ENCODE measurements at places on chromosomes 3 and 15.

DNA sequence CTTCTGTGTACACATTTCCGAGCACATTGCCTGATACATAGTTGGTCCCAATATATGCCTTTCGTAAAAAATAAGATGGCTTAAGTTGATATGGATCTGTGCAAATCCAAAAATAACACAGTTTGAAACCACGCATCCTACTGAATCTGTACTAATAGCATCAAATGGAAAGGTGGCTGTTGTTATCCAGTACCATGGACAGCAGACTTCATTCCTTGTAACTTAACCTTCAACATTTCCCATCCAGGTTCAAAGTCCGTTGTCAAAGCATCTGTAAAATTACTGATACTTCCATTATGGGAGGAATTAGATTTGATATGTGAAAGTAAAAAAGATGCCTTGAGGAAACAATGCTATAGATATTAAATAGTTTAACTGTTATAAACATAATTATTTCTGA is 65.5 kb upstream of the C3orf49 start:
- DNase-seq: no peak

- no peak for DNase-seq
Measured at GRCh38 chr3:38843898-38844297, 27.9 kb upstream of the SCN10A start.

- DNase-seq: no peak
Measured at GRCh38 chr15:45785897-45786296, 151.1 kb downstream of the SQOR start.

DNA sequence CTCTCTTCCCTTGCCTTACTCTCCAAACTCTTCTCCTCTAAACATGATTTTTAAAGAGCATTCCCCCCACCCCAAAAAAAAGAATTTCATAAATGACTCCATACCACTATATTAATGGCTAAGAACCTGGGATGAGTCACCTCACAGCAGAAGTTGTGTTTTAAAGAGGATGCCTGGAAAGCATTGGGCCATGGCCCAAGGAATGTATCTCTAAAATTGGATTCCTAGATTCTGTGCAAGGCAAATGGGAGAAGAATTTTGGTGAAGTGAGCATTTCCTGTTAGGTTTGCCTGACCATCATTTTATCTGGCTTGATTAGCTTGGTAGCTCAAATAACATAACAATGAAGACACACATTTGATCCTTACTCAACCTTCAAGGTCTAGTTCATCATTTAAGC is 251.4 kb downstream of the NR1D2 start:
- DNase-seq: no peak

- no peak for DNase-seq
Measured at GRCh38 chr3:27914199-27914598, 192.1 kb upstream of the EOMES start.

GRCh38 chr15:71659730-71660067 is 150.7 kb upstream of the NR2E3 start:
- DNase-seq: no peak

DNA sequence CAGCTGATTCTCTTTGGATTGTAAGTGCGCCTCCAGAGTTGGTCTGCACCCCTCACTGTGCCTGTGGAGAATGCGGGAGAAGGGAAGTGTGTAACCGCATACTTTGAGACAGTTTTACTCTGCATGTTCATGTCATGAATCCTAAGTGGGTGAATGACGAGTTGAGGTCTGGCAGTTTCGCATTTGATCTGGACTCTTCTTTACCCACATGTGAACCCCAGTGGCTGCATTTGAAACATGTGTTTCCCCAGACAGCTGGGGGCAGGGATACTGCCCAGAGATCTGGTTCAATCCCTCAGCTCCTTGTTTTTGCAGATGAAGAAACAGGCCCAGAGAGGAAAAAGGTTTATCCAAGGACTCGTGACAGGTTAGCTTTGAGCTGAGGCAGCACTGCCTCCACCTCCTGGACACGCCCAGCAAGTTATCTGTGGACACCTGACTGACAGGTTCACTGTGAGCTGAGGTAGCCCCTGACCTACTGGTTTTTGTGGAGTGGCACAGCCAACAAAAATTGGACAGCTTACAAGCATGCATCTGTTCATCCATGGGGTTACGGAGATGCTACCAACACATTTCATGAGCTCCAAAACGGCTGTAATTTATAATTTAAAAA is 207.3 kb downstream of the XXYLT1 start:
- DNase-seq: no peak

- DNase-seq: no peak
Measured at GRCh38 chr3:4421121-4421520, 45.9 kb downstream of the SUMF1 start.

DNA sequence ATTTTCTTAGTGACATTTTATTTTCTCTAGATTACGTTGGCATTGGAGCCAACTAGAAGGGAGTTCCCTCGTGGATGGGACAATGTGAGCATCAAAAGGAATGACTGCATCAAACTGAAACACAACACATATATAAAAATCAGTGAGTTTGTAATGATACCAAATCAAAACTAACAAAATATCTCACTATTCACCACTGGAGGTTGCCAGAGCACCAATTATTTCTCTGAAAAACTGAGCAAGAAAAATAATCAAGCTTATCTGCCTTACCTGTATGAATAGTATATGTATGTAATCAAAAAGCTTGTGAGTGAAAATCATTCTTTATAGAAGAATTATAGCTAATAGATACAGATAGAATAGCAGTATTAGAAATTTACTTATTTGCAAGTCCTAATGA is 46.8 kb upstream of the OTOL1 start:
- no peak for DNase-seq

GRCh38 chr15:41790756-41791546 is 16.7 kb downstream of the MAPKBP1 start:
- no peak for DNase-seq

DNA sequence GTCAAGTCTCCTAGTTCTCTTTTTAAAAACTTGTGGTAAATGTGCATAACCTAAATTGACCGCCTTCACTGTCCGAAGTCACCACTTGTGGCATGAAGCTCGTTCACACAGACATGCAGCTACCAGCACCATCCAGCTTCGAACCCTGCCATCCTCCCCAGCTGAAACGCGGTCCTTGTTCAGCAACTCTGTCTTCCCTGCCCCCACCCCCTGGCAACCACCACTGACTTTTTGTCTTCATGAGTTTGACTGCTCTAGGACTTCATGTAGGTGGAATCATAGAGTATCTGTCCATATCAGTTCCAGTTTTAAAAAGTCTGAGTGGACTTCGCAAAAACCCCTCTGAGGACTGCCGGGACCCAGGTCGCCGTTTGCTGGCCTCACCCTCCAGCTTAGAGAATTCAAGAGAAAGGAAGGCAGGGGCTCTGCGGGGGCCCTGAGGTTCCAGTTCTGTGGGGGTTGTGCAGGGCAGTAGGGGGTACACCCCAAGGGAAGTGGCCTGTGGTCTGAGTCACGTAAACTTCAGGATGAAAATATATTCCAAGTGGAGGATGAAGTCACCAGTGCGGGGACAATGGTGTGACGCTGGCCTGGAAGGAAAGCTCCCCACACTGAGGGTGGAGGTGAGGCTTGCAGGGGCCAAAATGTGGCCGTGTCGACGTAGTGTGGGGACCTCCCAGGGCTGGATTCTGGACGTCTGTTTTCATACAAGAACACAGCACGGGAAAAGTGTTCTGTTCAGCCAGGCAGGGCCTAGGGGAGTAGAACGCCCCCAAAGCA is 67.6 kb downstream of the ABTB1 start:
- DNase-seq: no peak

- peak; percentile 85 for DNase-seq
Measured at GRCh38 chr3:125072749-125073389, 17.1 kb upstream of the HEG1 start.

- DNase-seq: no peak
Measured at GRCh38 chr3:127253491-127253890, 34.4 kb downstream of the PRR20G start.

GRCh38 chr3:128372281-128372680 is 94.4 kb downstream of the DNAJB8 start:
- no peak for DNase-seq

GRCh38 chr15:69704229-69704628 is 251.6 kb downstream of the RPLP1 start:
- DNase-seq: no peak

DNA sequence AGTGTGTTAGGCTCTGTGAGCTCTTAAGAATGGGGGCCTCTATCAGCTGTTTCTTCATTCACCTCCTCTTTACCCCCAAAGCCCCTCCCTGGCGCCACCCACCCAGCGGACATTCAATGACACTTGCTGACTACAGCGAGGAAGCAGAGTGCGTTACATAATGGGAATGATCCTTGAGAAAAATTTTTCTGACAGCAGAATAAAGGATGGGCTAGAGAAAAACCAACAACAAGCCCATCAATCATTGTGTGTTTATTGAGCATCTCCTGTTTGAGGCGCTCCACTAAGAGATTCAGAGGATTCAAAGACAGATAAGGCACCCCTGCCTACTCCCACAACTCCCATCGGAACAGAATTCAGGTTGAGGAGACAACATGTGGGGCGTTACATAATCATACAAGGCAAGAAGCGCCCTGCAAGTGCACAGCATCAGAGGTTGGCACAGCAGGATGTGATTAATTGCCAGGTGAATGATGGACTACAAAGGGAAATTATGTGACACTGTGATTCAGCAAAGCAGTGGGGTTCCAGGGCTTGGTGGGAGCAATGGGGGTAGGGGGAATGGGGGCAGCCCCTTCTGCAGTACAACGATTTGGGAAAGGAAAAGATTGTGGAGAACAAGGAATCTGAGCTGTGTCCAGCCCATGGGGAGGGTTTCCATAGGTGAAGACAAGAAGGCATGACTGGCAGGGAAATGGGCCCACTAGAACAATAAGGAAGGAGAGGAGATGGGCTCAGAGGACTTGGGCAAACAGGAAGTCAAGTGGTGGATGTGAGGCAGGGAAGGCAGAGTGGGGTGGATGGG is 141.3 kb upstream of the ATP2B2 start:
- no peak for DNase-seq

DNA sequence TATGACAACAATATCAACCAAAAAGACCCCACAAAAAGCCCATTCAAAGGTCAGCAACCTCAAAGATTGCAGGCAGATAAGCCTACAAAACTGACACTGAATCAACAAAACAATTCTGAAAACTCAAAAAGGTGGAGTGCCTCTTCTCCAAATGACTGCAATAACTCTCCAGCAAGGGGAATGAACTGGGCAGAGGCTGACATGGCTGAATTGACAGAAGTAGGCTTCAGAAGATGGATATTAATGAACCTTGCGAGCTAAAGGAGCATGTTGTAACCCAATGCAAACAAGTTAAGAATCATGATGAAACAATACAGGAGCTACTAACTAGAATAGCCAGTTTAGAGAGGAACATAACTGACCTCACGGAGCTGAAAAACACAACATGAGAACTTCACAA is 20.4 kb upstream of the SLC25A38 start:
- no peak for DNase-seq

- no peak for DNase-seq
Measured at GRCh38 chr3:187264021-187264420, 27.5 kb downstream of the MASP1 start.

DNA sequence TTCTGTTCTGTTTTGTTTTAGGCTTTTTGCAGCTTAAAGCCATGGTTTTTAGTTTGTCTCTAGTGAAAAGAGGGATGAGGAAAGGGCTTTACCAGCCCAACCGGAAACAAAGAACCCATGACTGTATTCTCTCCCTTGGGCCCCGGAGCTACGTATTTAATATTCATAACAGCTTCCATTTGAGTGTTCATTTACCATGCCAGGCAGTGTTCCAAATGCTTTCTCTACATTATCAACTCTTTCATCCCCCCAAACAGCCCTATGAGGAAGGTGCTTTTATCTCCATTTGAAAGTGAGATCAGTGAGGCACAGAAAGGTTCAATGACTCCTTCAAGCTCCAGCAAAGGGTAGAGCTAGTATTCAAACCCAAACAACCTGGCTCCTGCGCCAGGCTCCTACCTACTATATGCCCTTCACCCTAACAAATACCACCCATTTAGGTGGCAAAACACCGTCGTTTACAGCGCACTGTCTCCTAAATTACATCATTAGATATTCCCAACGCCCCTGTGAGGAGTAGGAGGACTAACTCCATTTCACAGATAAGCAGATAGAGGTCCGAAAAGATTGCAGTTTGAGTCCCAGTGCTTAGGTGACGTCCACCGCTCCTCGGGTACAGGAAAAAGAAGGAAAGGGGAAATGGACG is 27.9 kb downstream of the GTPBP8 start:
- DNase-seq: no peak

- DNase-seq: no peak
Measured at GRCh38 chr3:56795097-56795828, 6.5 kb downstream of the ARHGEF3 start.

GRCh38 chr3:46695962-46696894 is 2.7 kb upstream of the ALS2CL start:
- no peak for DNase-seq

- DNase-seq: no peak
Measured at GRCh38 chr3:52896613-52897012, 735 bp downstream of the STIMATE start.

DNA sequence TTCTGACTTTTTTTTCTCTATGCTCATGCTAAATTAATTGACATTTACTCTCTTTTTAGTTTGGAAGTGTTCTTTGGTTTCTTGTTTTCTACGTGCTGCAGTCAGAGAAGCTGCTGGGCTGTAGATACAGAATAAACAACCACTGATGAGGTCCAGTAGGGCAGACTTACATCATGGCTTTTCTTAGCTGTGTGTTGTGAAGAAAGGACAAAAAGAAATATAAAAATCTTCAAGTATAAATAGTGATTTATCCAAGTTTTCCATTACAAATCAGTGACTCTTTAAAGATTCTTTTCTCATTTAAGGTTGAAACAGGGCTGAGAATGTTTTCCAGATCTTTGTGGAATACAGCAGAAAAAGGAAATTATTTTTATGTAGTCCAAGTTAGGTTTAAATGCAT is 122.2 kb downstream of the CMSS1 start:
- no peak for DNase-seq

DNA sequence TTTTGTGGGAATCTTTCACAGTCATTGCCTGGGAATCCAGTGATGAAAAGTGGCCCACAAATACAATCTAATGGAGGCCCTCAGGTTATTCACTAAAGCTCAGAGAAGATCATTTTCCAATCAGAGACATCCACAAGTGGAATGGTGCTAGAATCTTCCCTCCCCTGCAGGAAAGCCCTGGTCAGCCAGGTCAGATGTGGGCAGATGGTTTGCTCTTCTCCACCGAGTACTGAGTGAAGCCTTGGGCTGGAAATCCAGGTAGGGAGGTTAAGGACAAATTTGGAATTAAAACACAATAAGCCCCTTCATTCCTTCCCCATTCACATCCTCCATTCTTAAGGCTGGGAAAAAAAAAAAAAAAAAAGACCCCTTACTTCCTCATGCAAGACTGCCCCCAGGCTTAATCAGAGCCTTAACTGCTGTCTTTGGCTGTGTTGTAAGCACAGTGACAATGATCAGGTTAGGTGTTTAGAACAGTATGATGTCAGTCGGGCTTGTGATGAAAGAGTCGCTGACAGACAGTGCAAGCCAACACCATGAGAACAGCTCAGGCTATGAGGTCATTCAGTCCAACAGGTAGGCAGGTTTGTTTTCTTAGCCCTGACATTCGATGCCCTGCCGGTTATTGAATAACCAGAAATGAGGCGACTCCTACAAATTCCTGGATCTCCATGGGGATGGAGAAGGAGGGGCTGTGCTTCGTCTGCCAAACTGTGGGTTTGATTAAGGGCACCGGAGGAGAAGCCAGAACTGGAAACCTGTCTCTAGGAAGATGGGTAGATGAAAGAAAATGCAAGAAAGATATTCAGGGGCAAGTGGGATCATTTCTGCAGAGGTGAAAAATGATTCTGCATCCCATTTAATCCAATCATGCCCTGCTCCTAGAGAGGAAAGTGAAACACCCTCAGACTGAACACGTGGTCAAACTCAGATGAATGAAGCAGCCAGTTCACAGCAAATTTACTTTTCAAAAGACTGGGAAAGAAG is 23.5 kb upstream of the HES1 start:
- DNase-seq: no peak

All from NCI-H446 (cell line).